ENCODE measurements at places on chromosomes 12 and 14.

DNA sequence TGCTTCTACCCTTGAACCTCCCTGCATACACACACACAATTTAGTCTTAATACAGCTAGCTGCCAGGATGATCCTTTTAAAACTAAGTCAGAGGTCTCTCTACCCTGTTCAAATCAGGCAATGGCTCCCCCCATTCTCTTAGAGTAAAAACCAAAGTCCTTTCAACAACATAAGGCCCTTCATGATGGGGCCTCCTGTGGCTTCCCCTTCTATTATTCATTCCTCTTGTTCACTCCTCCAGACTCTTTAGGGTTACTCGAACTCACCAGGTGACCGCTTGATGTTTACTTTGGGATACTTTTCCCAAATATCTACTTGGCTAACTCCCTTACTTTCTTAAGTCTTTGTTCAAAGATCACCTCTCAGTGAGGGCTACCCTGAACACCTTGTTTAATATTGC, 30.4 kb downstream of the DENND5B start:
- DNase-seq: no peak

DNA sequence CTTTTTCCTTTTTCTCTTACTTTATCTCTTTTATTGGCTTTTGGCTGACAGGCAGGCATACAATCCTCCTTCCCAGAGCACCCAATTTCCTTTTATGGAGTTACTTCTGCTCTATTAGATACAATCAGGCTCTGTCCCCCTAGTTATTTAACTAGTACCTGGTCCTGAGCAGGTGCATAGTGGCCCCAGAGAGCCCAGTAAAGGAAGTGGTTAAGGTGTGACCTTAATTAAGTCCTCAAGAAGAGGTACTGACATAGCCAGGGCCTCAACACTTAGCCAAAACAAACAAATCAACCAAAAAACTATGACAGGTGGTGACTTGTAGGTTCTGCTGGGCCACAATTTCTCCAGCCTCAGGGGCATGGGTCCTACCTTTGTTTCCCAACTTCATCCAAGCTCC, 82.9 kb downstream of the CCDC60 start:
- DNase-seq: no peak

DNA sequence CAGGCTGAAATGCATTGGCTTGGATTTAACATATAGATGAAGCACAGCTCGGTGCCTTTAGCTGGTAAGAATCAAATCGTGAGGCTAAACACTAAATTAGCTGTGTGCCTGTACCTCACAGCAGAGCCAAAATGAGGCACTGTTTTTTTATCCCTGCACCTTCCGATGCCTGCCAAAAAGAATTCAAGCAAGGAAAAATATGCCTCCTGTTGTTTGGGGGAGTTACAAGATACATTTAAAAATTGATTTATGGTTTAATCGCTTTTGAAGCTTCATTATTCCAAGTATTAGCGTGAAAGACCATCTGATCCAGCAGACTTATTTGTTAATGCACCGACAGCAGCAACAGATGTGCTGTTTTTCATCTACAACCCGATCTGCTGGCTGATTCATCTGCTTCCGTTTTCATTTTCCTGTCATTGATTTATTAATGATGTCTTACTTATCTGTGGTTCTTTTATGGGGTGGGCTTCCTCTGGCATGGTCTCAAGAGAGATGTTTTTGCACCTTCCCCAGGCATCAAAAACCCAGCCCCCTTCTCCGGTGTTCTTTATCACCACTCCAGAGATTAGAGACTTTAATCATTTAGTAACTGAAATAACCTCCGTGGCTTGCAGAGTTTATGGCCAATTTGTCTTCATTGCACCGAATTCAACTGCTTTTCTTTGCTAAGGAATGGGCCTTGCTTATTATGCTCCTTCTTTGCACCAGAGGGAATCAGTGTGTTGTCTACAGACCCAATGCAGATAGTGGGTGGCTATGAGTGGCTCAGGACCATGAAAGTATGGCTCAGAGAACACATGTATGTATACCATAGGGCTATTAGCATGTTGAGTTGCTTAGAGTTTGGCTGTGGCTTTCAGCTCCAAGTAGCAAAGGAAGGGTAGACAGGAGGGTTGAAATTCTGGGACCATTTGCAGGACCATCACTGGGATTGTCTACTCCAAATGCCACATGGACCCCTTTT, 166.8 kb upstream of the TMEM260 start:
- no peak for DNase-seq

DNA sequence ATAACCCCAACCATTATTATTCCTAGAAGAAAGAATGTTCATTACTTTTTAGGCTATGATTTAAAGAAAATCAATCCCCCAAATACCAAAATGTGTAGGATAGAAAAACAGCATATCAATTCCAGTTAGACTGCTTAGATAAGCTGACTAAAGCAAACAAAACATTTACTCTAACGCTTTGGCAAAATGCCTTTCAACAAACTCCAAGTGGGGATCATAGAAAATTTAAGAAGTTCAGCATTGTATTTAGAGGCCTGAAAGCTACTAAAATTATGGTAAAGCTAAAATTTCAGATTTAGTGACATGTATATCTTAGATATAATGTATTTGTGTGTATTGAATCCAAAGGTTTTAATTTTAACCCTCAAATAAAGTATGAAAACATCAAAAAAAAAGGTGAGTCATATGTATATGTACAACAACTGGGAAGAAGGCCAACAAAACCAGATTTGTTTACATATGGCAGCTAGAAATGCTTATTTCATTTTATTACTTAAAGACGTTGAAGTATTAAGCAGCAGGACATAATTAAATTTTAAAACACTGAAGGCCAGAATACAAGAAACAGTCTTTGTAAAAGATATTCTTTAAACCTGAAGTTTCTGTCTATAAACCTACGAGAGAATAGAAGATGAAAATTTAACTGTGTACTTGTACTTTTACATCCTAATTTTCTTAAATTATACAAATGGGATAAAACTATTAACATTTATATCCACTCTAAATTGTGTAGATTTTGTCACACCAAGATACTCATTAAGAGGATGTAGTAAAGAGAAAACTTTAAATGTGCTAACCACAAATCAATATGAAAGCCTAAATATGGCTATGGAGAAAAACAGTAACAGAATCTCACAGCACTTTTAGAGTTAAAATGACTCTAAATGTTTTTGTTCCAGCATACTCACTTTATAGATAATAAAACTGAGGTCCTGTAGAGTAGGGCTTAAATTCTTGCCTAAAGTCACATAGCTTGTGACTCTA, 71.4 kb downstream of the SLC41A2 start:
- DNase-seq: no peak

- DNase-seq: peak; percentile 89
These were observed 1.1 kb downstream of the PDE3A start for GRCh38 chr12:20369305-20370013.

DNA sequence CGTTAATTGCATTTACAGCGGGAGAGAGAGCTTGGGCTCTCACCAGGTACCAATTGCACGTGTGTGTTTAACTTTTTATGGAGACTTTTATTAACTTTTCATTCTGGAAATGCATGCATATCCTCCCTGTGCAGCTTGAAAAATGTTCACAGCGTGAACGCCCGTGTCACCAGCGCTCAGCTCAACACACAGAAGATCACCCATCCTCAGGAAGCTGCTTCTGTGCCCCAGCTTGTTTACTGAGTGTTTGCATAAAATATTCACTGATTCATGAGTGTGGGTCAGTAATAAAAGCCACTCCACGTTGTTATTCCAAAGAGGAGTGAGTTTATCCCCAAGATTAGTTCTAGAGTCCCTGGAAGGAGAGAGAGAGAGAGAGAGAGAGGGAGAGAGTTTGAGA, 75.5 kb upstream of the FZD10 start:
- DNase-seq: no peak

- DNase-seq: no peak
These were observed 2.2 kb downstream of the NUDT4 start for GRCh38 chr12:93379981-93380361.

- DNase-seq: no peak
These were observed 1.4 kb upstream of the ASIC1 start for GRCh38 chr12:50055831-50056638.

- DNase-seq: no peak
These were observed 135.6 kb downstream of the SLC25A21 start for GRCh38 chr14:37036669-37037341.

GRCh38 chr14:75821831-75822521, 159.8 kb downstream of the TGFB3 start:
- DNase-seq: no peak

DNA sequence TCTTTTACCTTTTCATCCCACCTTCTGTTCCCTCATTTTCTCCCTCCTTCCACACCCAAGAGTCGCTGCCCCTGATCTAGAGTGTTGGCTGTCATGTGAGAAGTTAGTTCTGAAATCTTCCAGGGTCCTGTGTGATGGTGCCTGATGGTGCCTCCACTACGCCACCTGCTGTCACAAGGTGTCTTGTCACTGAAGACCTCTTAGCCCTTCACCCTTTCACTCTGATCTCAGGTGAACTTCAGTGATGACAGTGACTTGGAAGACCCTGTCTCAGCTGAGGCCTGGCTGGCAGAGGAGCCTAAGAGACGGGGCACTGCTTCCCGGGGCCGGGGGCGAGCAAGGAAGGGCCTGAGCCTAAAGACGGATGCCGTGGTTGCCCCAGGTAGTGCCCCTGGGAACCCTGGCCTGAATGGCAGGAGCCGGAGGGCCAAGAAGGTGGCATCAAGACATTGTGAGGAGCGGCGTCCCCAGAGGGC, 7.6 kb upstream of the PFDN5 start:
- DNase-seq: peak; percentile 67

DNA sequence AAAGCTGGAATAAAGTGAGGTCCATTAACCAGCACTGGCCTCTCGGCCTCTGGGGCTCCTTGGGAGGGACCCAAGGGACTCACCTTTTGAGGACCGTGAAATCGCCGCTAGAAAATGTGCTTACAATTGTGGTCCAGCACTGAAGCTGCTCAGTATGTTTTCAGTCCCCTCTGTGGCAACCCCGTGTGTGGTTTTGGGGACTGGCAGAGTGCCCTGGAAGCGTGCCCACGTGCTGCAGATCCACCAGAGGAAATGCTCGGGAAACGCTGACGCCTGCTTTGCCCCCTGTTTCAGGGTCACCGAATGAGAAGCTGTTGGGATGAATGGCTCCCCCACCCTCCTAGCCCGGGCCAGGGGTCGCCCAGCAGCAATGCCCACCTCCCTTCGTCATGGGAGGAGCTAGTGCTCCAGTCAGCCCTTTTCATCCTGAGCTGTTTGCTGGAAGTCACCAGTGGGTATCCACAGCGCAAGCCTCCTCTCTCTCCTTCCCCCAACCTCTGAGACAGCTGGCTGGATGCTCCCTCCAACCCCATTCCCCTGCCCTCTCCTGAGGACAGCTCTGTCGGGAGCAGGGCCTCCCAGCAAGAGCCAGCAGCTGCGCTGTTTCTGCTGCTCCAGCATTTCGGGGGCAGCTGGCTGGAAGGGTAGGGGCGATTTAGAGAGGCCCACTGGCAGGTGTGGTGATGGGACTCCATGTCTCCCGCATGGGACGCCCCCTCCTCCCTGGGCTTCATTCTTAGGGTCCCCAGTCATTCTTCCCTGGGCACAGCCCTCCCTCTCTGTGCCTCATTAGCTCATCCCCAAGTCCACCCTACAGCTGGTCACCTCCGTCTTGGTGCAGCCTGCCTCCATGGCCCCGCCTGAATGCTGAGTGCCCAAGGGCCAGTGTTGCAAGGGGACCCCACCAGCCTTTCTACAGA, 33.2 kb upstream of the PPP1R13B start:
- DNase-seq: peak; percentile 83

All from left ventricle myocardium inferior (tissue), 1 donor.